Activated CD4-positive, alpha-beta T cell treated with anti-CD3 and anti-CD28 coated beads for 24 hours (primary cell): ENCODE measurements at places on chromosomes 12 and 14.

DNA sequence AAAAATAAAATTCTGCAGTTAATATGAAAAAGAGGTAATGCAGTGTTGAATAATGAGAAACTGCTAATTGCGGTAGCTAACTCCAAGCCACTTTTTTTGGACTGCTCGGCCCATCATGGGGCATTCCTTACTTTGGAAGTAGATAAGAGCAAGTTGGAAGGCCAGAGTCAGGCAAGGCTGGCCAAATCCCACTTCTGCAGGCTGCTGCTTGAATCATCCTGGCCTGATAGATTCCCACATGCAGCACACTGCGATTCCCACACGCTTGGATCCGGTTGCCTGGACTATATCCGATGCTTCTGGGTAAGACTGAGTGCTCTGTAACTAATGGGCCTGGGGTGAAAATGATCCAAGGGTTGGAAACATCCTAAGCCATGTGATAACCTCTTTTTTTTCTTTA lies 10.6 kb downstream of the EIF2B2 start:
- no peak for DNase-seq

DNA sequence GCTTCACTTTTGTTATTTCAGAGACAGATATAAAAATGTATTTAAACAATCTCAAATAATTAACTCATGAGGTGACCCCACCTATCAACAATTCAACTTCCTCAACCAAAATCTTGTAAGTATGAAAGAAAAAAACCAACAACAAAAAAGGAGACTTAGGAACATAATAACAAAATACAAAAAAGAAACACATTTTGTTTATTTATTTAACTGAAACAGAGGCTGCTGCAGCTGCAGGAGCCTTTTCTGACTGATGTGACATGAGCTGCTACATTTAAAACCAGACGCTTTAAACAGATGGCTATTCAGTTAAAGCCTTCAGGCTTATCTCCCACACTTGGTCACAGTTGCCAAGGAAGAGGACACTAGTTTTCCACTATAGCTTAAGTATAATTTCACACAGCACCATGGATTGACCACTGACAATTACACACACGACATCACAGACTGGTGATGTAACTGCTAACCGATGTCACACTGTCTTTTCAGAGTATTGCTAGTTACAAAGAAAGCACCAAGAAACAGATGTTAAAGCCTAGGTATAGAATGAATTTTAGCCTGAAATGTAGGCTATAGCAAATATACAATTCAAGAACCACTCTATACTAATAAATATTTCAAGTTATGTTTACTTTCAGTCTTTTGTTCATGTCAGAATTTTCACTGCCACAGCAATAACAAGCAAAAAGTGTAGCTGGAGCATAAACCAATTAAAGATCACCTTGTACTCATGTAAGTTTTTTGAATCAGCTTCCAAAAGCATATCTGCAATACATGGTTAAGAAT lies 113.0 kb downstream of the MED13L start:
- no peak for DNase-seq

DNA sequence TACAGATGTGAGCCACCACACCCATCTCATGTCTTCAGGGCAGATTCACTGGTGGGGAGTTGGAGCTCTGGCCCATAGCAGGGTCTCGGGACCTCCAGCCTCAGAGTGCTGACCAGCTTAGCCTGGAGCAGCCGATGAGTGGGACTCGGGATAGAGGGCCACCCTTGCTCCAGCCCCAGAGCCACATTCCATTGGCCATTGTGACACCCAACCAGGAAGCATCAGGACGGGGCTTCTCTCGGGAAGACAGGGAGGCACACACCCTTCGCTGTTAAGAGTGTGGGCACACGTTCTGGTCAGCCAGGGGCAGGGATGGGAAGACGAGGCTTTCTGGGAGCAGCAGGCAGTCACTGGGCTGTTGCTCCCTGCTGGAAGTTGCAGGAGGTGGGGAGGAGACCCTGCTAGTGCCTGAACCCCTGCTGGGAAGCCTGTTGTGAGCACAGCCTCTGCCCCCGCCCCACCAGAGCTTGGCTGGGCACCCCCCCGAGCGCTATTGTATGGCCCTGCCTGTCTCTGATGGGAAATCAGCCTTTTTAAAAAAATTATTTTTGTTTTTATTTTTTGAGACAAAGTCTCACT lies 1.6 kb downstream of the ADGRD1 start:
- DNase-seq: no peak

- peak; percentile 28 for DNase-seq
These were observed 764 bp downstream of the DYNLL1 start for GRCh38 chr12:120496413-120497340.

GRCh38 chr14:40218282-40218941 lies 786.2 kb upstream of the FBXO33 start:
- no peak for DNase-seq

DNA sequence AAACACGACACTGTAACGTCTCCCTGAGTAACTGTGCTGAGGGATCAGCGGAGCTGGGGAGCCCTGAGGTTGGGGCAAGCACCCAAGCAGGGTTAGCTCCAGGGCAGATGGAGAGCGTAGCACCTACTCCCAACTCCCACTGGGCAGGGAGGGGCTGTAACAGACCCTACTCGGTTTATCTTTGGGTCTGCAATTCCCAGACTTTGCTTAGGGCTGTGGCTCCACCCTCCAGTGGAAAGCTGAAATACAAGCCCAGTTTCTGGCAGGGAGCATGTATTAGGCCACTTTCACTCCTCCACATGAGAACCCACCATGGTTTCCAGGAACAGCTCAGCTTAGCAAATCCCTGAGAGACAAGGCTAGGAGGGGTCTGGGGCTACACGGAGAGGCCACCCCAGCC lies 17.3 kb upstream of the TC2N start:
- no peak for DNase-seq

- no peak for DNase-seq
These were observed 125.2 kb downstream of the BCL11B start for GRCh38 chr14:99146616-99147365.

DNA sequence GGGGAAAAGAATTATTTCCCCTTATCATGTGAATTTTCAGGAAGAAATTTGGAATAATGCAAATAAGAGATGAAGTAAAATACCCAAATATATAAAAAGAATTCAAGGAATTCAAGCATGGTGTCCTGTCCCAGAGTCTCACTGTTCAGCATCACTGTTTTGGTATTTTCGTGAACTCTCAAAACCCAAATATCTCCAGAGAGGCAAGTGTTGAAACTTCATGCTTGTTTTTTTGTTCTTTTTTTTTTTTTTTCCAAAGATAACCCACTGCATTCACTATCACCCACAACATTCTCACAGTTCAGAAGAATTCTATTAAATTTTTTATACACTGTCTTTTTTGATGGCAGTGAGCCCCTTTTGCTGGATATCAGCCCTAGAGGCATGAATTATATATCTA lies 354.9 kb downstream of the DIO2 start:
- DNase-seq: no peak

- DNase-seq: no peak
These were observed 168.1 kb upstream of the PRICKLE1 start for GRCh38 chr12:42757624-42758119.

GRCh38 chr14:100486025-100486828 lies 101.0 kb downstream of the BEGAIN start:
- peak; percentile 23 for DNase-seq

DNA sequence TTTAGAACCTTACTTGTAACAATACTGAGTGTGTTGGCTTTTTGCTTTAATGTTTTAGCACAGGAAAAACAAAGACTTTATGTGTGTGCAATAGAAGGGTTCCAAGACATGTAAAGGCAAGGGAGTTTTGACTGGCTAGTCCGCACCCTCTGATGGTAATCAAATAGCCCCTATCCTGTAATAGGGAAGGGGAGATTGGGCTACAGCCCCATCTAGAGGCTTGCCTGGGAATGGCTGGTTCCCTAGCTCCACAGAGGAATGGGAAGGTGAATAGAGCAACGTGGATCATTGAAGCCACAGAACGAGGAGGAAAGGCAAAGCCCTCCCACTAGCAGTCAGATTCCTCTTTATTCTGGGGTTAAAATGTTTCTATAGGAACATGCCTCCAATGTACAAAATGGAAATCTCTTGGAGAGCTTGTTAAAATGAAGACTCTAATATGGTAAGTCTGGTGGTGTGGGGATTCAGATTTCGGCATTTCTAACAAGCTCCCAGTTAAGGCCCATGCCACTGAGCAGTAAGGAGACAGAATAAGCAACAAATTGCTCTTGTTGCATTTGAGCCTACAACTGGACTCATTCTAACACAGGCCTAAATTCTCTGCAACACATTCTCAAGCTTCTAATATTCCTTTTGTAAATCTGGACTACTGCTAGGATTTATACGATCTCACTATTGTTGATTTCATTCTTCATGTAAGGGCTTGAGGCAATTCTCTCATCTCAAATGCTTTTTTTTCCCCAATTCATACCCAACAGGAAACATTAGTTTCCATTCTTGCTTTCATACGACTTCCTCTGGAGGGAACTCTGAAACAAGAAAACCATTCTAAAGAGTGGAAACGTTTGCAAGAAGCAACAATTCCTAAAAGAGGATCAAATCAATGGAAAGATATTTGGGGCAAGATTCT lies 57.1 kb downstream of the NIN start:
- no peak for DNase-seq
